Activated CD4-positive, alpha-beta T cell treated with anti-CD3 and anti-CD28 coated beads for 36 hours (primary cell): ENCODE measurements at places on chromosomes 3 and 15. TPM values are rescaled to one million over a fixed set of nuclear protein-coding genes. Genes with fewer than 3 reads are reported as not detected.

The ZNF385D gene
- total RNA-seq, result not detected

The ANKRD34C gene
- not detected for total RNA-seq

The GOLIM4 gene
- 4.1 TPM for total RNA-seq

The ONECUT1 gene
- not detected for total RNA-seq

The ANKUB1 gene
- total RNA-seq, result not detected

The C3orf85 gene
- not detected for total RNA-seq

DNA sequence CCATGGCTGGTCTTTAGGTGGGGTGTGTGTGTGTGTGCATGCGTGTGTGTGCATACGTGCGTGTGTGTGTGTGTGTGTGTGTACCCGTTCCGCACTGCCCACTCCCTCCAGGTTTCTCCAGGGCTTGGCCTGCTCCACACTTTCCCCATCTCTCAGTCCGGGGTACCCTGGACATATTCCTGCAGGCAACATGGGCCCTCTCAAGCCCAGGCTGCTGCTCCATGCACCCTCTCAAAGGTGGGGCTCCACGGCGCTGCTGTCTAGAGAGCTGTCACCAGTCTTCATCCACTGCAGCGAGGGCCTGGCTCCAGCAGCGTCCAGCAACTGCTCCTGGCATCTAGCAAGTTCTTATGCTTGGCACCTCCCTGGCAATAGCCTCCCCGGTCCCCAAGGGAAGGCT is 86.1 kb downstream of the ATP10A start:
- DNase-seq, result no peak
- H3K4me1 ChIP-seq, result peaks cover 33% of the 10 kb centered on the region
- no peaks in the 10 kb centered on the region for H3K27me3 ChIP-seq
- H3K4me3 ChIP-seq, result no peak overlapping the region
- H3K36me3 ChIP-seq, result peaks cover 25% of the 10 kb centered on the region
- H3K27ac ChIP-seq, result no peak overlapping the region

GRCh38 chr3:58484045-58484721 is 7.7 kb upstream of the KCTD6 start:
- H3K4me3 ChIP-seq, result no peak overlapping the region
- H3K4me1 ChIP-seq, result no peaks in the 10 kb centered on the region
- DNase-seq, result no peak
- H3K27ac ChIP-seq, result no peak overlapping the region
- no peaks in the 10 kb centered on the region for H3K36me3 ChIP-seq

DNA sequence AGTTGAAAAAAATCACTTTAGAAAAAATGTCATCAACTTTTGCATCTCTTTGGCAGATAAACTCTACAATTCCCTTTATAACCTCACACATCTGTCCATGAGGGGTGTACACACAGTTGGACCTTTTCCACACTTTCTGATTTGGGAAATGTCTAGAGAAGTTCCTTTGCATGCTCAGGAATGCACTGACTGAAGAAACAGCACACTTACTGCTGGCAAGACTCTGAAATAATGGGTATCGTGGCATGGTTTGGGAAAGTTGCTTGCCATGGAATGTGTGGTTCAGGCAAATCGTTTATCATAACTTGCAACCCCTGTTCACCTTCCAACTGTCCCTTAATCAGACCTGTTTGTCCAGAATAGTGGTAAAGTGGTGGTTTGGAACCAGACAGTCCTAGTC is 135.3 kb upstream of the TGFBR2 start:
- H3K27me3 ChIP-seq, result no peaks in the 10 kb centered on the region
- no peak for DNase-seq
- no peaks in the 10 kb centered on the region for H3K36me3 ChIP-seq
- H3K4me1 ChIP-seq, result peaks cover 30% of the 10 kb centered on the region
- no peak overlapping the region for H3K4me3 ChIP-seq

- no peak for DNase-seq
- no peak overlapping the region for H3K27ac ChIP-seq
- H3K27me3 ChIP-seq, result no peaks in the 10 kb centered on the region
- no peaks in the 10 kb centered on the region for H3K36me3 ChIP-seq
- no peaks in the 10 kb centered on the region for H3K4me1 ChIP-seq
- no peak overlapping the region for H3K4me3 ChIP-seq
These were observed 85.6 kb downstream of the BCHE start for GRCh38 chr3:165751637-165752036.

DNA sequence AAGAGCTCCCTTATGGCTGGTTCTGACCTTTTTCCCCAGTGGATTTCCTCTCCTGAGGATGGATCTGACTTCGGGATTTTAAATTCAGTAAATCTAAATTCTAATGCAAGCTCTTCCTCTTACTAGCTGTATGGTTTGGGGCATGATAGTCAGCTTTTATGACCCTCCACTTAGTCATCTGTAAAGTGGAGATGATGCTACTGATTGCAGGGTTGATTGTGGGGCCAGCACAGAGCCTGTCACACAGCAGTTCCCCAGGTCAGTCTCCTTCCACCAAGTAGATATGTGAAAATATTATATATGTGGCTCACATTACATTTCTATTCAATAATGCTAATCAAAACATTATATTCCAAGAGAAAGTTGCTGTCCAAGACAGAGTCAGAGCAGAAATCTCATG is 141.3 kb upstream of the UBE2E1 start:
- H3K4me3 ChIP-seq, result no peak overlapping the region
- H3K36me3 ChIP-seq, result no peaks in the 10 kb centered on the region
- no peak overlapping the region for H3K27ac ChIP-seq
- peaks cover 3% of the 10 kb centered on the region for H3K27me3 ChIP-seq
- DNase-seq, result no peak
- no peaks in the 10 kb centered on the region for H3K4me1 ChIP-seq

- DNase-seq, result no peak
- no peaks in the 10 kb centered on the region for H3K36me3 ChIP-seq
- no peaks in the 10 kb centered on the region for H3K4me1 ChIP-seq
These were observed 175.8 kb upstream of the DPH6 start for GRCh38 chr15:35721751-35722150.

- peaks cover 10% of the 10 kb centered on the region for H3K27me3 ChIP-seq
- DNase-seq, result no peak
- H3K4me1 ChIP-seq, result peaks cover 5% of the 10 kb centered on the region
- H3K27ac ChIP-seq, result no peak overlapping the region
- no peaks in the 10 kb centered on the region for H3K36me3 ChIP-seq
- no peak overlapping the region for H3K4me3 ChIP-seq
These were observed 39.8 kb upstream of the SPRED1 start for GRCh38 chr15:38212729-38213351.

DNA sequence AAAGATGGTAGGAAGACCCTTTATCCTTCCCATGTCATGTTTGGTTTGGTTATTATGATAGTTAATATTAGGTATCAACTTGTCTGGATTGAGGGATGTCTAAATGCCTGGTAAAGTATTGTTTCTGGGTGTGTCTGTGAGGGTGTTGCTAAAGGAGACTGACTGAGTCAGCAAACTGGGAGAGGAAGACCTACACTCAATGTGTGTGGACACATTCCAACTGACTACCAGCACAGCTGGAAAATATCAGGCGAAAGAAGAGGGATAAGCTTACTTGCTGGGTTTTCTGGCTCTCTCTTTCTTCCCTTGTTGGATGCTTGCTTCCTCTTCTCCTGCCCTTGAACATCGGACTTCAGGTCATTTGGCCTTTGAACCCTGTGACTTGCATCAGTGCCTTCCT is 1227.6 kb upstream of the EPHA6 start:
- no peak for DNase-seq
- no peak overlapping the region for H3K4me3 ChIP-seq
- H3K27me3 ChIP-seq, result no peaks in the 10 kb centered on the region
- H3K27ac ChIP-seq, result no peak overlapping the region
- no peaks in the 10 kb centered on the region for H3K4me1 ChIP-seq

- peaks cover 11% of the 10 kb centered on the region for H3K4me1 ChIP-seq
- DNase-seq, result no peak
- H3K27ac ChIP-seq, result no peak overlapping the region
- no peak overlapping the region for H3K4me3 ChIP-seq
- peaks cover 2% of the 10 kb centered on the region for H3K27me3 ChIP-seq
These were observed 62.8 kb upstream of the CSPG4 start for GRCh38 chr15:75775296-75776064.

GRCh38 chr3:3817865-3818264 is 18.6 kb downstream of the LRRN1 start:
- DNase-seq, result no peak
- no peak overlapping the region for H3K4me3 ChIP-seq
- no peaks in the 10 kb centered on the region for H3K27me3 ChIP-seq
- H3K36me3 ChIP-seq, result no peaks in the 10 kb centered on the region
- no peak overlapping the region for H3K27ac ChIP-seq

DNA sequence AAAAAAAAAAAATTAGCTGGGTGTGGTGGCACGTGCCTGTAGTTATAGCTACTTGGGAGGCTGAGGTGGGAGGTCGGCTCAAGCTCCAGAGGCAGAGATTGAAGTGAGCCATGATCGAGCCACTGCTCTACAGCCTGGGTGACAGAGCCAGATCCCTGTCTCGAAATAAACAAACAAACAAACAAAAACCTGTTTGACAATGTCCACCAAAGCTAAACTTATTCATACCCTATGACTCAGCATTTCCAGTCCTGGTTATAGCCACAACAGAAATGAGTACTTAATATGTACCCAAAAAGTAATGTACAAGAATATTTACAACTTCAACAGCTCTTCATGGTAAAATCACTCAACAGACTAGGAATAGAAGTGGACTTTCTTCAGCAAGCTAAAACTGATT is 31.1 kb downstream of the SERP1 start:
- H3K36me3 ChIP-seq, result no peaks in the 10 kb centered on the region
- H3K4me1 ChIP-seq, result no peaks in the 10 kb centered on the region
- H3K4me3 ChIP-seq, result no peak overlapping the region
- DNase-seq, result no peak
- no peak overlapping the region for H3K27ac ChIP-seq

- DNase-seq, result no peak
- no peak overlapping the region for H3K27ac ChIP-seq
- H3K4me1 ChIP-seq, result no peaks in the 10 kb centered on the region
- peaks cover 2% of the 10 kb centered on the region for H3K36me3 ChIP-seq
These were observed 46.2 kb upstream of the NR2C2 start for GRCh38 chr3:14900881-14901873.

DNA sequence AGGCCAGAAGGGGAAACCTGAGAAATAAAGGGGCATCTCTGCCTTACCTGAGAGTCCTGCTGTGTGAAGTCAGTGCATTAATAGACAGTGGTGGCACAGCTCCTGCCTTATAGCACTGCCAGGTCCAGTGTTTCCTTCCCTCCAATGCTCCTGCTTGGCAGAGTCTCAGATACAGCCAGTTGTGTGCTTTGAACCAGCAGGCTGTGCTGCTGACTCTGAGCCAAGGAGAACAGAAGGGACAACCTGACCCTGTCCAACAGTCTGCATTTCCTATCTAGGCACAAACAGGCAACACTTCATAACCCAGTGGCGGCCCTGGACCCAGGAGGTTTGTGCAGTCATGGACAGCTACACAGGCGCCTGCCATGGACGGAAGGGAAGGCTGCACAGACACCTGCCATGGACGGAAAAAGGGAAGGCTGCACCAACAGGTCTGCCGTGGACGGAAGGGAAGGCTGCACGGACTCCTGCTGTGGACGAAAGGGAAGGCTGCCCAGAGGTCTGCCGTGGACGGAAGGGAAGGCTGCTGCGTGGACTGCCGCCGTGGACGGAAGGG is 33.9 kb upstream of the PLXNA1 start:
- no peaks in the 10 kb centered on the region for H3K27me3 ChIP-seq
- no peak overlapping the region for H3K4me3 ChIP-seq
- H3K4me1 ChIP-seq, result peaks cover 4% of the 10 kb centered on the region
- H3K36me3 ChIP-seq, result peaks cover 2% of the 10 kb centered on the region
- no peak overlapping the region for H3K27ac ChIP-seq

- H3K27ac ChIP-seq, result no peak overlapping the region
- peaks cover 3% of the 10 kb centered on the region for H3K4me1 ChIP-seq
- no peak overlapping the region for H3K4me3 ChIP-seq
- H3K27me3 ChIP-seq, result peaks cover 39% of the 10 kb centered on the region
- no peak for DNase-seq
These were observed 18.1 kb upstream of the ABHD17C start for GRCh38 chr15:80677041-80677440.

DNA sequence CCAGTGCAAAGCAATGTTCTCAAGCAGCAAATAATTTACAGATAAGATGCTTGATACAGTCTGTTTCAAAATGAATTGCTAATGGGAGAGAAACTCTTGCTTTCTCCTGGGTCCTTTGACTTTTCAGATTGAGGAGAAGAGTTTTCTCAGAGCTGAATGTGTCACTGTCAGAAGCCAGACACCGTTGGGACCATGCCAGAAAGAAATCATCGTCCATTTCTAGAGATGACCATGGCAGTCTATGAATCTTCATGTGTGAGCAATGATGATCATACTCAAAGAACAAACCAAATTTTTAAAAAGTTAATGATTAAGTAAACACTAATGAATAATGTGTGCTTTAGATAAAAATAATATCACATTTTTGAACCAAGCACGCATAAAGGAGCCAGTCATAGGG is 77.6 kb downstream of the ZNF385D start:
- no peaks in the 10 kb centered on the region for H3K36me3 ChIP-seq
- H3K27me3 ChIP-seq, result no peaks in the 10 kb centered on the region
- DNase-seq, result no peak
- no peaks in the 10 kb centered on the region for H3K4me1 ChIP-seq
- no peak overlapping the region for H3K27ac ChIP-seq
- H3K4me3 ChIP-seq, result no peak overlapping the region

- no peak overlapping the region for H3K27ac ChIP-seq
- H3K27me3 ChIP-seq, result peaks cover 2% of the 10 kb centered on the region
- DNase-seq, result no peak
- H3K36me3 ChIP-seq, result no peaks in the 10 kb centered on the region
- no peak overlapping the region for H3K4me3 ChIP-seq
These were observed 57.5 kb downstream of the HOMER2 start for GRCh38 chr15:82894971-82895520.

- H3K27ac ChIP-seq, result no peak overlapping the region
- no peak overlapping the region for H3K4me3 ChIP-seq
- peaks cover 5% of the 10 kb centered on the region for H3K27me3 ChIP-seq
- H3K4me1 ChIP-seq, result no peaks in the 10 kb centered on the region
These were observed 28.5 kb upstream of the LRRC34 start for GRCh38 chr3:169841171-169841570.

DNA sequence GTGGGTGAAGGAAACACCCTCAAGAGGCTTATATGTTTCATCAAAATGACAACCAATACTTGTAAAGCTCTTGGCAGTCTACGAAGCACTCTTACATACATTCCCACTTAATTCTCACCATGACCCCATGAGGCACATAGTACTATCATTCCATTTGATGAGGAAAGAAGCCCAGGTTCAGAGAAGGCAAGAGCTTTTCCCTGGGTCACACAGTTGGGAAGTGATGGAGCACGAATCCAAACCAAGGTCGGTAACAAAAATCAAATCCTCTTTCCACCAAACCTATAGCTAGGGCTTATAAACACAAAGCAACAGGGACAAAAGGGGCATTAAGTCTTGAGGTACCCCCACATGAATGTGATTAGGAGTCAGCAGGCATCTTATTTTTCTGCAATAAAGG is 187.1 kb downstream of the UACA start:
- no peak overlapping the region for H3K27ac ChIP-seq
- DNase-seq, result no peak
- H3K4me3 ChIP-seq, result no peak overlapping the region
- H3K4me1 ChIP-seq, result peaks cover 8% of the 10 kb centered on the region
- H3K27me3 ChIP-seq, result no peaks in the 10 kb centered on the region
